ENCODE measurements at places on chromosomes 11 and 22.

DNA sequence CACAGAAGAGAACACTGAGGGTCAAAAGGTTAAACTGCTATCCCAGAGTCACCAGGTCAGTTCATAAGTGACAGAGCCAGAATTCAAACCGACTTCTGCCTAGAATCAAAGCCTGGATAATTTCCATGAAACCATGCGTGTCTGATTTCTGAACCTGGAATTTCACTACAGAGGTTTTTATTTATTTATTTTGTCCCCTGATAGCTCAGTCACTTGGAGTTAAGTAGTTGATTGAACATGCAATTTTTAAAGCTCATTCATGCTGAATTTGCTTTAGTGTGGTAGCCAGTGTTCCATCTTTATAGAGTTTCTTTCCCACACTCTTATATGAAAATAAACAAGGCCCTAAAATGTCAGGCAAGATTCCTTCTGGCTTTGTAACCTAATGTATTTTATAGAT lies 93.2 kb downstream of the NAV2 start:
- no peak for DNase-seq

DNA sequence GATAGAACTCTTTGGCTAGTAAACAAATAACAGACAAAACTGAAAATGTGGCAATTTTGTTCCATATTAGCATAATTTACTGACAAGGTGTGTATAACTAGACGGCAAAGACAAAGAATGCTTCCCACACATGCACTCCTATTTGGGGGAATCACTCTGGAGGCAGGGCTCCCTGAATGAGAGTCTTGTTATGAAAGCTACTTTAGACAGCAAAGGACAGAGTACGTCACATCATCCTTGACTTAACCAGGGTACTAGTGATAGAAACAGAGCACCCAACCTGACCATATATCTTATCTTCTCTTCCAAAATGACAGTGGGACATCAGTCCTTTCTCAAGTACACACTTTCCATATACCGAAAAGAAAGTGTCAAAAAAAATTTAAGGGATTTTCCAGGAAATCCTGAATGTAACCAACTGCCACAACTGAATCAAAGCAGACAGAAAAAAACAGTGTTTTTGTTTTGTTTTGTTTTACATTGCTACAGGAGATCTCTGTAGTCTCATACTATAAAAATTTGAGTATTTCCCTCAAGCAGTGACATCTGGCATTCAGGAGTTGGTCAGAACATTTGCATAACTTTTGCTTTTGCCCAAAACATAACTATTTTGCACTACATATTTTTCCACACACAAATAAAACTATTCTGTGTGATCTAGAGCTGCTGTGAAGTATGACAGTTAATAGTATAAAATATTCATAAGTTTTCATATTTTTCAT lies 98.9 kb downstream of the ARHGAP20 start:
- DNase-seq, result no peak

DNA sequence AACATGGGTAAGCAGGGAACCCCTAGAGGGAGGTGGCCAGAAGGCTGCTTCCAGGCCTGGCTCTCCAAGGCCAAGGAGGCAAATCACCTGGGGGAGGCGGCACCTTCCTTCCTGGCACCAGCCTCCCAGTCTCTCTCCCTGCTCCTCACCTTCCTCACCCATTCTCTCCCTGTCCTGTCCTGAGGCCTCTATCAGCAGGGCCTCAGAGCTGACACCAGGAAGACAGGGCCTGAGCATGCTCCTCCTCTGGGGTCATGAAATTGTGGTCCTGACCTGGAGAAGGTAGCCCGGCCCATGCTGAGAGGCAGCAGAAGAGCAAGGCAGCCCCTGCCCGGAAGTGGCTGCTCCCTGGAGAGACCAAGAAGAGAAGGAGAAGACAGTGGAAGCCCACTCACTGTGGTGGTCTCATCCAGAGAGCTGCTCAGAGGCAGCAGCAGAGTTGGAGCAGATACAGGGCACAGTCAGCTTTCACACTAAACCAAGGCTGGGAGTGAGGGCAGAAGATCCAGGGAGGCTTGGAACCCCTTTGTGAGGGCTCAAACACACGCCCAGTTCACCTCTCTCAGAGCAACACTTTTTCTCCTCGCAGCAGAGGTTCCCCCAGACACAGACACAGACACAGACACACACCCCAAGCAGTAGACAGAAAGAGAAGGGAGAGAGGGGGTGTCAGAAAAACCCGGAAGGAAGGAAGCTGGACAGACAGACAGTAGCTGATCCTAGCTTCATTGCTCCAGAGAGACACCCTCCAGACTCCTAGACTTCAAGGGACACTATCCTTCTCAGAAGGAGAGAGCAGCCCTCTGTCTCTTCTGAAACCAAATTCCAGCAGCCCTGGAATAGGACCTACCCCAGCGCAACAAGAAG lies 1.8 kb downstream of the BCL9L start:
- DNase-seq, result no peak

DNA sequence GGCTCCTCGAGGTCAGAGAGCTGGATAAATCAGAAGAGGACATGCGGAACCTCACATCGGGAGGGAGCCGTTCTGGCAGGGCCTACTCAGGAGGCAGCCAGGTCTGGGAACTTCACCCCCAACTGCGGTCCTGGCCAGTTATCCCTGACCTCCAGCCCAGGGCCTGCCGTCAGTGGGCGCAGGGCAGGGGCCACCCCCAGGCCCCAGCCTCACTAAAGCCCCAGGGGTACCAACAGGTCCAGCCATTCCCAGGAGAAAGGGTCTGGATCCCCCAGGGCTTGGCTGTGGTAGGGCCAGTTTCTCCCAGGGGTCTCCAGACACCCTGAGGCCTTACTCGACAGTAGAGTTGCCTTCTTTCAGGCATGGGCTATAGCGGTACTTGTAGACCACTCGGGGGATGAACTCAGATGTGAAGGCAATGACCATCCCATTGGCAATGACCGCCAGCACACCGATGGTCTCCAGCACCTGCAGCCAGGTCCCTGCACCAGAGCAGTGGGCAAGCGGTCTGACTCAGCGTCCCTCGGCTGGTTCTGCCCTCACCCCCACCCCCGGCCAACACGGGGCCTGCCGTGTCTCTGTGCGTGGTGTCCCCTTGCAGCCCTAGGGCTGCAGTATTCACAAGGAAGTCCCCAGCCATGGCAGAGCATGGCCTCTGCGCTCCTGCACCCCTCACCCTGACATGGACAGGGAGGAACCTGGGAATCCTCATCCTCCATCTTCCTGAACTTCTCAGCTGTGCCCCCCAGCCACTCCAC lies 4.6 kb upstream of the SIGIRR start:
- DNase-seq, result peak; percentile 14

GRCh38 chr11:126465573-126466188 lies 110.2 kb downstream of the ST3GAL4 start:
- no peak for DNase-seq

DNA sequence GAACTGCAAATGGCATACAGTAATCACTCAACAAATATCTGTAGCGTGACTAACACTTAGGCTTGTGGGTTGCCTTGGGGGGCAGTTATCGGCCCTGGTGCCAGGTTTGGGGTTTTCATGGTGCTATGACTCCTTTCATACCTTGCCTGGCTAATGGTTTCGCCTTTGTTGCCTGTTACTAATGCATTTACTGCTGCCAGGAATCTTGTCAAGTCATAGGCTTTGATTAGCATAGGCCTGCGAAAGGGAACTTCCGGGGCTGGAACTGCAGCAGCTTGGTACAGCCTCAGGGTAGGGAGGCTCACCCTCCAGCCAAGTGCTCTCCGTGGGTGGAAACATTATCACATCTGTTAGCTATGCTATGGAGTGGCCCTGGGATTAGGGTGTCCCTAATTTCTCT lies 13.2 kb downstream of the SLC25A18 start:
- no peak for DNase-seq

- no peak for DNase-seq
Observed at GRCh38 chr11:69603111-69603836, 37.7 kb upstream of the CCND1 start.

DNA sequence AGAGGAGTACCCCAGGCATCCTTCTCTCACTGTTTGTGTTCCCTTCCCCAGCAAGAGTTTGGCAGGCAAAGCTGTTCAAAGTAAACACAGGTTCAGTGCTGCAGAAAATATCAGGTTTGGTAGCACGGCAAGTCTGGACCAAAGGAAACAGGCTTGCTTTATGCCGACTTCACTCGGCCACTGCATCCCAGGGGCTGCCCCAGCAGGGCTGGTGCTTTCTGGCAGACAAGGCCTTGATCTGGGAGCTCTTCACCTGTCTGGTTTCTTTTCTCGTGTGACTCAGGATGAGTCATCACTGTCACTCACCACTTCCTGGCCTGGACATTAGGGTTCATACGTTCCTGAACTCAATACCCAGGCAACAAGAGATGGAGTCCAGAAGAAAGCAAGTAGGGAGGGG lies 52.6 kb upstream of the NAV2 start:
- DNase-seq, result no peak

GRCh38 chr11:15370495-15371147 lies 255.9 kb downstream of the INSC start:
- DNase-seq, result no peak

- no peak for DNase-seq
Observed at GRCh38 chr11:134554106-134554505, 142.1 kb upstream of the B3GAT1 start.

GRCh38 chr11:119315131-119316015 lies 1.6 kb downstream of the MCAM start:
- no peak for DNase-seq

DNA sequence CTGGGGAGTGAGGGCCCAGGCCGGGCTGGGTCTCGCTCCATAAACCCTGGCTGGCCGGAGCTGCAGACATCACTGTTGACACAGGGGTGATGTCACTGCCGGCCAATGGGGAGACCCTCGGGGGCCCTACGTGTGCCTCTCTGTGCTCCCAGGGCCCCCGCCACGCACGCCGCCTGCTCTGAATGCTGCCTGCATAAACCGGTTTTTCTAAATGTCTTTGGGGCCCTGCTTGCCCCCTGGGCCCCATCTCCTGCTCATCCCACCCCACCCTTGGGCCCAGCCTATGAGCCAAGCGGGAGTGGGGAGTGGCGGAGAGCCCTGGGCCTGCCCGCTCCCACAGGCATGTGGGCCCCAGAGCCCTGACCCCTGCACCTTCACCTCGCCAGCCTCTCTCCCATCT lies 7.7 kb downstream of the H19 start:
- no peak for DNase-seq

GRCh38 chr11:119185981-119186634 lies 833 bp downstream of the NHERF4 start:
- no peak for DNase-seq

DNA sequence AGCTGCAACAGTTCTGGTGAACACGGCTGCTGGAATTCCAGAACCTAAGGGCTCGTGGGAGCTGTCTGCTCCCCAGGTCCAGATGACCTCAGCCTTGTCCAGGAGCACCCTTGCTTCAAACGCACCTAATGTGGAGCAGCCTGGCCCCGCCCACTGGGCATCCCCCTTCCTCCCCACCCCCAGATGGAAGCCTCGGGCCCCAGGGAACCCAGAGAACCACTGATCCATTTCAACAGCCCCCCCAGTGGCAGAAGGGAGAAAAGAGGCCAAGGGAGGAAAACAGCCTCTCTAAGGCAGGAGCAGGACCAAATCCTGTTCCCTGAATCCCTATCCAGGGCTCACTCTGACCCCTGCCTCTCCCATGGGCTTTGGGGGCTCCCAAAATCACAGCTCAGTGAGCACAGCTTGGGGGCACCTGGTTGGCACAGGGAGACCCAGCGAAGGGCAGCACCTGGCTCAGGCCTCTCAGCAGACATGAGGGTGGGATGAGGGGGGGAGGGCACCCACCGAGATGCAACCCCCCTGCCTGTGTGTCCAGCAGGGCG lies 1.2 kb downstream of the CYTH4 start:
- DNase-seq, result no peak

DNA sequence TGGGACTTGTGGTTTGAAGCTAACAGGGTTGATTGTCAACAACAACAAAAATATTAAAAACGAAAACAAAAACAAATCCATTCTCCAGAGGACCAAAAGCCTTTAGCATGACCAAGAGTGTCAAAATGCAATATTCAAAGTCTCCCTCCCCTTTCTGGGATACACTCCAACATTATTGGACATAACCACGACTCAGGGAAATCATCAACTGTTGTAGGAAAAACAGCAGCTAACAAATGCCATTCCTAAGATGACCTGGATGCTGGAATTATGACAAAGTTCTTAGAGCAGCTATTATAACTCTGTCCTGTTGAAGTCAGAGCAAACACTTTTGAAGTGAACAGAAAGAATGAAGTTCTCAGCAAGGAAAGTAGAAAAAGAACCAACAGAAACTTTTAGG lies 143.0 kb downstream of the TMEM135 start:
- no peak for DNase-seq

GRCh38 chr11:88064097-88064705 lies 111.0 kb downstream of the RAB38 start:
- no peak for DNase-seq

GRCh38 chr11:21625982-21626381 lies 566.9 kb upstream of the ANO5 start:
- no peak for DNase-seq

GRCh38 chr11:102456381-102456780 lies 3.8 kb upstream of the TMEM123 start:
- DNase-seq, result no peak

DNA sequence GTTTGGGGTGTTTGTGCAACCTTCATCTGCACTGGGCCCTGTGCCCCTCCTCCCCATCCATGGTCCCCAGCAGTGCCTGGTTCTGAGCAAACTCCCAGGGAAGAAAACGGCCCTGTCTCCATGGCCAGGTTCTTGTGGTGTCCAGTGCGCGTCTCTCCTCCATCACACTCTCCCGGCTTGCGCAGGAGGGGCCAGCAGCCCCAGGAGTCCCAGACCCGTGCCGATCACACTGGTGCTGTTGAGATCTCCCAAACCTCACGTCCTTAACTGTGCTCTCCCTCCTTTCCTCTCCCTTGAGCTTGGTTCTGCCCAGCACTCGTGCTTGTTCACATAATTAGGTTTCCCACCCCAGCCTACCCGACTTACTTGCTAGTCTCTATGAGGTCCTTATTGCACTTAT lies 10.9 kb upstream of the GRK2 start:
- no peak for DNase-seq

- no peak for DNase-seq
Observed at GRCh38 chr11:44398266-44399030, 88.5 kb upstream of the ALX4 start.

DNA sequence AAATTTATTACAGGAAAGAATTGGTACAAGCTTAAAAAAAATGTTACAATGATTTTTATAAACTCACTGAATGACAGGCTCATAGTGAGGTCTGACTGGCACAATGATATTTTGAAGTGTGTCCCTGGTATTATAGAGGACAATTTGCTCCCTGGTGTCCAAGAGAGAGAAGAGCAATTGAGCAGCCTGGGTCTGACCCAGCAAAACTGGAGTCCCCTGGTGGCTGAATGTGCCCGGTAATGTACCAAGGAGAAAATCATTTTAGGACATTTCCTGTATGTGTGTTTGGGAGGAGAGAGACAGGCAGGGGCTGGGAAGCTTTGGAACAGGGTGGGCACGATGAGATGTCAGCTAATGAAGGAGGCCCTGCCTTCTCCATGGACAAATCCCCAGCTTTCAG lies 125.3 kb downstream of the APOL5 start:
- no peak for DNase-seq

GRCh38 chr11:33040862-33041453 lies 1.6 kb downstream of the TCP11L1 start:
- DNase-seq, result no peak

GRCh38 chr22:45516163-45516562 lies 13.5 kb downstream of the FBLN1 start:
- no peak for DNase-seq

- no peak for DNase-seq
Observed at GRCh38 chr22:18035751-18036150, 11.4 kb upstream of the MICAL3 start.

- DNase-seq, result no peak
Observed at GRCh38 chr11:911031-911889, 650 bp upstream of the CHID1 start.

GRCh38 chr11:62001450-62002191 lies 34.2 kb upstream of the FTH1 start:
- DNase-seq, result no peak

All from activated B cell treated with CpG ODN at 0.5 μM for 24 hours (primary cell).